ENCODE measurements at places on chromosomes 12 and 14.

- DNase-seq: no peak
Measured at GRCh38 chr12:51122844-51123243, 39.4 kb upstream of the CSRNP2 start.

GRCh38 chr12:3081886-3082285 is 4.7 kb downstream of the TSPAN9 start:
- DNase-seq: no peak

GRCh38 chr12:117900561-117900960 is 68.2 kb downstream of the KSR2 start:
- DNase-seq: no peak

DNA sequence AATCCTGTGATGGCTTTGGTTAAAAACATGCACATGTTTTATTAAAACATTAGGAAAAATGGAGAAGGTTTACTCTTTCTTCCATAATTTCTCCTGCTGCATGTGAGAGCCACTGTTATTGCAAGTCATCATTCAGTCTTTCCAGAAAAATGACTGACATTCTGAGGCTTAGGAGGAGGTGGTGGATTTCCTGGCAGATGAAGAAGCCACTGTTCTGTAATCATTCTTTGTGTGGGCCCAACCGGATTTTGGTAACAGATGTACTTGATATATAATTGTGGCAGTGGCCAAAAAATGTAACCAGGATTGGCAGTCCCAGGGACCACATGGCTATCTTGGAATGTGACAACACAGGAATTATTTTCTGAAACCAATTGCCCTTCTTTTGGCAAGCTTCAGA is 120.2 kb downstream of the DAAM1 start:
- no peak for DNase-seq

DNA sequence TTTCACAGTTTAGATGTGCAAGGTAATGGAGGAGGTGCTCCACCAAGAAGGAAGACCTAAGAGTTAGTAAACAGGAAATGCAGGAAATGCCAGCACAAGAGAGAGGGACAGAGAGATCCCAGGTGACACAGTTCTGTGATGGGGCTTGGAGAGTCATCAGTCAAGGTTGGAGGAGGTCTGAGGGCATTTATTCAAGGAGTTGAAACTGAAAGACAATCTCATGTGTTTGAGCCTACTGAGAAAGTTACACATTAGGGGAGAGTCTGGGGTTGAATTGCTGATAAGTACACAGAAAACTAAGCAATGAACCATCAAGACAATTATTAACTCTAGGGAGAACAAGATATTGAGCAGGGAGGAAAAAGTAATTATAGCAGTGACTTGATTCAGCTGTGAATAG is 138.5 kb downstream of the ANO6 start:
- no peak for DNase-seq

GRCh38 chr12:41230756-41231155 is 42.6 kb downstream of the PDZRN4 start:
- DNase-seq: no peak

GRCh38 chr14:24436355-24437019 is 6.1 kb downstream of the SDR39U1 start:
- peak; percentile 70 for DNase-seq

DNA sequence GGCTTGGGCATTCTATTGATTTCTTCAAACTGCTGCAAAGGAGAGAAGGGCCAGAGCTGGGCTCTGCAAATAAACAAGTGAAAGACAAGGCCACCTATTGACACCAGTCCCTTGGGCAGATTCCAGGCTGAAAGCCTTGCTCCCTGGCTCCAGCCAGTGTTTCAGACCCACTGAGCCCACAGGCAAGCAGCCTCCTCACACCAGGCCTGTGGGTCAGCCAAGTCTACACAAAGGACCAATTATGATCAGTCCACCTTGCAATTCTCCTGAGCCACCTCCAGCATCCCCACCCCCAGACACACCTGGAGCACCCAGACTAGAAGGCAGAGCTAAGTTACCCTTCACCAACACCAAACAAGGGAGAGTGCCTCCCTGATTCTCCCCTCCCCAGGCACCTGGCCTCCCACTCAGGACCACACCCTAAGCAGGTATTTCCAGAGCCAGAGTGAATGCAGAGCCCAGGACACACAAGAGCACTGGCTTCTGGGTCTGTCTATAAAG is 13.8 kb downstream of the ACTN1 start:
- no peak for DNase-seq

- no peak for DNase-seq
Measured at GRCh38 chr12:112908548-112908947, 1.8 kb downstream of the OAS1 start.

- no peak for DNase-seq
Measured at GRCh38 chr14:105056303-105056831, 8.9 kb downstream of the GPR132 start.

DNA sequence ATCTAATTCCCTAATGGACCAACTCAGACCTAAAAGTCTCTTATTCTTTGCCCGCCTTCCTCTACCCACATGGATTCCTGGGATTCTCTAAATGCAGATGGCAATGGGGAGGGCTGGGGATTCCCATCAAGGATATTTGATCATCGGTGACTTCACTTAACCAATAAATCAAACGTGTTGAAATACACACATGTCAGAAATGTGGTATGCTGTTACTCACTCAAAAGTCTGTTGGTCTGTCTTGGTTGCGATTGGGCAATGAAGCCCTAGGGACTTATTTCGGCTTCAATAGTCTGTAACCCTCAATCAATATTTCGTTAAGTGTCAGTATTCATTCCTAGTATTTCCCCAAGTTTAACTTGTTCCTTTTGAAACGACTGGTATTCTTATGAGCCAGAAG is 117.2 kb upstream of the DIO3 start:
- DNase-seq: no peak

- no peak for DNase-seq
Measured at GRCh38 chr12:12979731-12980259, 20.3 kb downstream of the HEBP1 start.

- DNase-seq: no peak
Measured at GRCh38 chr12:93137656-93138612, 208.8 kb upstream of the EEA1 start.

DNA sequence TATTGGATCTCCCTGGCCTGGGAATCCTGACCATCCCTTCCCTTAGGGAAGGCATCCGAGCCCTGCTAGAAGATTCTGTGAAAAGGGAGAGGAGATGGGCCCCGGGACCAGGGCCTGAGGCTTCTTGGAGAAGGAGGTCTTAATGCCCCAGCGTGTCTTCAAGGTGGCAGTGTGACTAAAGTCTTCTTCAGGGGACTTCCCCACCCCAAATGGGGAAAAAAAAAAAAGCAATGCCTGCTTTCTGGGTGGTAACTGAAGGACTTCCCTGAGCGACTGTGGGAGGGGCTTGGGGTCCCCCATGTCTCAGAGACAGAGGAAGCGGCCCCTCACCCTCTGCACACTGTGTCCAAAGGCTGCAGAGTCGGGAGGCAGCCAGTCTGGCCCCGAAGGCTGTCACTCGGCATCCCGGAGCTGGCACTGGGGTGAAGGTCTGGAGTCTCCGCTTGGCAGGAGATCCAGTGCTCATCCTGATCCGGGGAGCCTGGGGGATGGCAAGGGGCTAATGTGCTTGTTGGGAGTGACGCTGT is 7.8 kb upstream of the PGF start:
- no peak for DNase-seq

GRCh38 chr14:34538871-34539406 is 562 bp downstream of the EAPP start:
- DNase-seq: peak; percentile 28

DNA sequence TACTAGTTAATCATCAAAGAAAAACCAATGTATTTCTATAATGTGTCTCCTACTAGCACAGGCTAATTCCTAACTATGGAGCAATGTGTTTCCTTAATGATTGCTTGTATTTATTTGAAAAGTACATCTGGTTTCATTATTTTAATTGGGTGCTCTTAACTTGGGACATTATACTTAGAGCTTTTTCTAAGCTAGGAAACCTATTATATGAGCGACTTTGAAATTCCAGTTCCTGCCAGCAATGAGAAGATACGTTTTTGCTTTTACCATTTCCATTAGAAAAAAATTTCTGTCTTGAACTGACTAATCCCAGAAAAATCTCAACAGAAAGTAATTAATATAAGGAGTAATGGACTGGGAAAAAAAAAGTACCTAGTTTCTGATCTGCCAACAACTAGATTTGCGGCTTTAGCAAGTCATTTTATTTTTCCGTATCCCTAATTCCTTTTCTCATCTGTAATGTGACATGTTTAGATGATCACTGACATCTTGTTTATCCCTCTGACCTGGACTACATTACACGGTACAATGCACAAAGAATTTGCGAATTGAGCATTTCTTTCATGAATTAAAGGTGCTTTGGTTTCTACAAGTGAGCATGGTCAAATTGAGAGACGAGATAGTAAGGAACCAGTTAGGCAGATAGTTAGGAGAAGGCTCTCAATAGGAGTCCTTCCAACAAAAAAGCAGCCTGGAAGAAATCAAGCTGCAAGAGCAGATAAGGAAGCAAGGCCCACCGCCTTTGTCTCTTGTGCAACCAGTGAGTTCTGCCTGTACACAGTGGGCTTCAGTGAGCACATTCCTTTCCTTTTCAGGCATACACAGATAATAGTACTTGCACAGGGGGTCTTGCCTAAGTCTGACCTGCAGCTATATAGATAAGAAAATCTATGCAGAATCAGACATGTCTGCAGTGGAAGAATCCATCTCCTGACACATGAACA is 1765.0 kb upstream of the FLRT2 start:
- no peak for DNase-seq

GRCh38 chr14:50156111-50156510 is 39.7 kb upstream of the VCPKMT start:
- no peak for DNase-seq

DNA sequence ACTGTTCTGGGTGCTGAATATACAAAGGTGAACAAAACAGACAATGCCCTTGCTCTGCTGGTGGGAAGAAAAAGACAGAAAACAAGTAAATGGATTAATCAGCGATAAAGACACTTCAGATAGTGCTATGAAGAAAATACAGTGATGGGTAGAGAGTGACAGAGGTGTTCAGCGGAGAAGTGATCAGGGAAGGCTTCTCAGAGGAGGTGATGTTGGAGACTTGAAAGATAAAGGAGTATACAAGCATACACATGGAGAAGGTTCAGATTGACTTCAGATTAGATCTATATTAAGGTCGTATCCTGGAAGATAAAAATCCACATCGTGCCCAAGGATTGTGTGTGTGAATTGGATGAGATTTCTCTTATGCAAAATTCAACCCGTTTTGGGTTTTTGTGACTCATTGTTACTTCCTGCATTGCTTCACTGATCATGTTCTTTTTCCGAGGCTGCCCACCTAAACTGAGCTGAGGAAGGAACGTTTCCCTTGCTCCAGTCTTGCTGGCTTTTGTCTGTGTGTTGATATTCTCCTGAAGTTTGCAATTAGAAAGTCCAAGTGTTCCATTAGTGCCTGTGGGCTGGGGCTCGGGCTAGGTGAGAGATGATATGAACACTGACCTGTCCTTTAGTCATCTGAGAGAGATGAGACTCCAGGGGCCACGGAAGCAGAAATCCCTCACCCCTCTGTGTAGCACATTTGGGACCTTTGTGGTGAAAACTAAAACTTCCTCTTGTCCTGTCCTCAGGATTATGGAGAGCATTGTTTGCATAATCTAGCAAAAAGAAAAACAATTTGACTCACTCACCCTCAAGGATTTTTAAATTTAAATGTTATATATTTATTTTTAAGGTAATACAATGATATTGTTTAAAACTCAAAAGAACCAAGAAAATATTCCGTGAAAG is 27.6 kb downstream of the PLXNC1 start:
- no peak for DNase-seq

- DNase-seq: no peak
Measured at GRCh38 chr14:52447236-52447635, 105.1 kb downstream of the TXNDC16 start.

GRCh38 chr12:65188179-65188701 is 18.9 kb downstream of the LEMD3 start:
- no peak for DNase-seq

GRCh38 chr12:98149270-98149669 is 366.1 kb upstream of the TMPO start:
- DNase-seq: no peak

DNA sequence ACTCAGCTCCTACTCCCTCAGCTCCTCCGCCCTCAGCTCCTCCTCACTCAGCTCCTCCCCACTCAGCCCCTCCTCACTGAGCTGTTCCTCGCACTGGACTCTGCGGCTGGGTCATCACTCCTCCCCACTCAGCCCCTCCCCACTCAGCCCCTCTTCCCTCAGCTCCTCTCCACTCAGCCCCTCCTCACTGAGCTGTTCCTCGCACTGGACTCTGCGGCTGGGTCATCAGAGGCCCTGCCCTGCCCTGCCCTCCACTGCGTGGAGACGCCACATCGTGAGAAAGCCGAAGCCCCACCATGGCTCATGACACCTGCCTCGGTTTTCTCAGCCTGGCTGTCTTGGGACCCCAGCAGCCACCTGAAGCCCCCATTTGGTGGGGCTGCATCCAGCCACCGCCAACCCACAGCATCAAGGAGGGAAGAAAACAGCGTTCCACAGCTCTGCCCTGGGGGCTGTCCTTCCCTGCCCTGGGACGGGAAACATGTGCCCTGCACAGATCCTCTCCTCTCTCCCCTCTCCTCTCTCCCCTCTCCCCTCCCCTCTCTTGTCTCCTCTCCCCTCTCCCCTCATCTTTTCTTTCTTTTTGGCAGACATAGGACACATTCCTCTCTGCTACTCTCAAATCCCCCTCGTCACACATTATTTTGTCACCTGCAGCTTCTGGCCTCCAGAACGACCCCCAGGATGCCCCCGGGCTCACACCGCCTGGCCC is 17.7 kb downstream of the NOC4L start:
- DNase-seq: no peak

- no peak for DNase-seq
Measured at GRCh38 chr14:36028218-36028617, 148.3 kb downstream of the PTCSC3 start.
